Right renal pelvis (tissue), 4 donors: ENCODE measurements at places on chromosomes 12 and 14.

DNA sequence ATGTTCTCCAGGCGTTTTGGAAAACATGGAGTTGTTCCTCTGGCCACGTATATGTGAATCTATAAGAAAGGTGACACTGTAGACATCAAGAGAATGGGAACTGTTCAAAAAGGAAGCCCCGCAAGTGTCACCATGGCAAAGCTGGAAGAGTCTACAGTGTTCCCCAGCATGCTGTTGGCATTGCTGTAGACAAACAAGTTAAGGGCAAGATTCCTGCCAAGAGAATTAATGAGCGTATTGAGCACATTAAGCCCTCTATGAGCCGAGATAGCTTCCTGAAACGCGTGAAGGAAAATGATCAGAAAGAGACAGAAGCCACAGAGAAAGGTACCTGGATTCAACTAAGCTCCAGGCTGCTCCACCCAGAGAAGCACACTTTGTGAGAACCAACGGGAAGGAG, 92.5 kb upstream of the EIF5 start:
- no peak for DNase-seq

- DNase-seq, result no peak
Observed at GRCh38 chr12:70059373-70059772, 183.9 kb upstream of the CNOT2 start.

- DNase-seq, result no peak
Observed at GRCh38 chr14:59244581-59244980, 56.1 kb downstream of the DAAM1 start.

GRCh38 chr12:95615749-95616148, 64.5 kb upstream of the USP44 start:
- no peak for DNase-seq
